Fibroblast of the aortic adventitia (primary cell): ENCODE measurements at places on chromosomes 13 and 19.

- DNase-seq, result no peak
Observed at GRCh38 chr13:31929031-31929770, 102.4 kb upstream of the FRY start.

- DNase-seq, result no peak
Observed at GRCh38 chr13:105773863-105774538, 761.5 kb downstream of the EFNB2 start.

DNA sequence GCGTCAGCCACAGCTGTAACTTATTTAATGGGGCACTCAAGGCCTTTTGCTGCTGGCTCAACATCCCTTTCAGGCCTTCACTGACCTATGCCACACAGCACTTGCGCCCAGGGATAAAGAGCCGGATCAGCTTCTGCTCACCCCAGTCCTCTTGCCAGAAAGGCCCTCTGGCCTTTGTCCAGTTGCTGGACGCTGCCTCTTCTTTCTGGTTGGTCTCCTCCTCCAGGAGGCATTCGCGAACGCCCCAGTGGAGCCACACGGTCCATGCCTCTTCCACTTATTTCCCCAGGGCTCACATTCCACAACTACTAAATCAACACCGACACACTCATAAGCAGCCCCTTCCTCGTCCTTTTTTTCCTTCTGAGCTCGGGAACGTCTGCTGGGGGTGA lies 3.7 kb upstream of the ZNF329 start:
- DNase-seq, result peak; percentile 54

GRCh38 chr19:4575267-4576015 lies 16.0 kb upstream of the SEMA6B start:
- DNase-seq, result peak; percentile 98

GRCh38 chr19:6779206-6779605 lies 6.7 kb downstream of the VAV1 start:
- no peak for DNase-seq

- DNase-seq, result peak; percentile 26
Observed at GRCh38 chr19:13717194-13717643, 47.1 kb upstream of the MRI1 start.

DNA sequence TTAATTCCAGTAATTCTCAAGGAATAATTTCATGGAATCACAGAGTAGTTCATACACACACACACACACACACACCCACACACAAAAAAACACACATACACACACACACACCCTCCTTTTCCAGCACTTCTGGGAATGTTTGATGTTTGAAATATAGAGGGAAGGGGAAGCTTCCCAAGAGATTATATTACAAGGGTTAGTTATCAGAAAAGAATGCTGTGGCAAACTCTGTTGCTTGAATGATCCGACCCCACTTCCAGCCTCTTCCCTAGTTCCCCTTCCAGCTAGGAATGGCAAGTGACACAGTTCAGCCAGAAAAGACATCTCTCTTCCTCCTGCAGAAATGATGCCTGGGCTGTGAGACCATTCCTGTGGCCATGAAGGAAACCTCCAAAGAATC lies 49.9 kb downstream of the KCTD12 start:
- DNase-seq, result peak; percentile 59

- DNase-seq, result peak; percentile 44
Observed at GRCh38 chr13:83940742-83941141, 58.5 kb upstream of the SLITRK1 start.

DNA sequence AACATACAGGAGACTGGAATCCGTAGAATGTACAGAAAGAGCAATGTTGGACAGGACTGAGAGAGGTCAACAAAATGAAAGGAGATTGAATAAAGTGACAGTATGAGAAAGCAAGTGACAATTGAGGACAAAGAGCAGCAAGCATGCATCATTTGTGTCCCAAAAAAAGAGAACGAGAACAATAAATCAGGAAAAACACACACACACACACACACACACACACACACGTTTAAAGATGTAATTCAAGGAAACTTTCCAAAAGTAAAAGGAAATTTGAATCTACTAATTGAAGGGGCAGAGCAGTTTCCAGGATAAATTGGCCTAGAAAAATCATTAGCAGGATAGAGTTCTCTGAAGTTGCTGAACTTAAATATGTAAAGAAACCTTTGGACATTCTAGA lies 16.9 kb downstream of the DPY19L3 start:
- DNase-seq, result no peak

DNA sequence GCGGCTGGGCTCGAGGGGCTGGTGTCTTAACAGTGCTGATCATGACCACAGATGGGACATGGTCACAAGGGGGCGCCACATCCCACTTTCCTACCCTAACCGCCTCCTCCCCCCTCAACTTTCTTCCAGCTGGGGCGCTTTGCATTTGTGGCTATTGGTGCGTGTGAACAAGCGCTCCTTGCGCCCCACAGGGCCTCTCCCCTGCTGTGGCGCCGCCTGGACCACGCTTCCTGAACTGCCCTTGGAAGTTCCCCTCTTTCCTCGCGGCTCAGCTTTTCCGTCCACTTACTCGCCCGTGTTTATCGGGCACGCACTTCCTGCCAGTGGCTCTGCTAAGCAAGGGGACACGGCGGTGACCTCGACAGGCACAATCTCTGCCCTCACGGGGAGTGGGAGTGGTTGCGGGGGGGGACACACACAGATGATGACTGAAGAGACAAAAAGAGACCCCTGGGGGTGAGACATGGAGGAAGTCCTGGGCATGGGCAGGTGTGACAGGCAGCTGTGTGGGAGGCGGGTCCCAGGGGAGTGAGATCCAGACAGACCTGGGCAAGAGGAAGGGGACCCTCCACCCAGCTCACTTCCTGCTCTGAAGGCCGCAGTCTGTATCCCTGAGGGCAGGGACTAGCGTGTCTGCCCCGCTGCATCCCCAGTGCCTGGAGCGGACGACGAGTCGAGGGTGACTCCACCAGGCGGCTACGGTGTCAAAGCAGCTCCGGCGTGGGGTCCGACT lies 40.3 kb downstream of the ZNF787 start:
- DNase-seq, result peak; percentile 81

DNA sequence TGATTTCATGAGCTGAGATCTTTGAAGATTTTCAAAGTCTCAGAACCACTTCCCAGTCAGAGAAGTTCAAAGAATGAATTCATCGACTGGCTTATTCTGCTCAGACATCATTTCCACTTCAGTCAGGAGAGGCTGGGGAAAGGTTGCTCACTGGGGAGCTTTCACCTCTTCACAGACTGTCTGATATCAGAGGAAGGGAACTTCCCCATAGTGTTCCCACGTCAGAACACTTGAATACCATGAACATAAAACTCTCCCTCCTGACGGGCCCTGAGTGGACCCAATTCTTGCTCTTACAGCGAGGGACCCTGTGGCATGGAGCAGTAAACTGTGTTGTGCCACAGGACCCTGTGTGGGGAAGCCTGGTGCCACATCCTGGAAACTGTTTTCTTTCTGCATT lies 492.6 kb downstream of the COG6 start:
- DNase-seq, result no peak

DNA sequence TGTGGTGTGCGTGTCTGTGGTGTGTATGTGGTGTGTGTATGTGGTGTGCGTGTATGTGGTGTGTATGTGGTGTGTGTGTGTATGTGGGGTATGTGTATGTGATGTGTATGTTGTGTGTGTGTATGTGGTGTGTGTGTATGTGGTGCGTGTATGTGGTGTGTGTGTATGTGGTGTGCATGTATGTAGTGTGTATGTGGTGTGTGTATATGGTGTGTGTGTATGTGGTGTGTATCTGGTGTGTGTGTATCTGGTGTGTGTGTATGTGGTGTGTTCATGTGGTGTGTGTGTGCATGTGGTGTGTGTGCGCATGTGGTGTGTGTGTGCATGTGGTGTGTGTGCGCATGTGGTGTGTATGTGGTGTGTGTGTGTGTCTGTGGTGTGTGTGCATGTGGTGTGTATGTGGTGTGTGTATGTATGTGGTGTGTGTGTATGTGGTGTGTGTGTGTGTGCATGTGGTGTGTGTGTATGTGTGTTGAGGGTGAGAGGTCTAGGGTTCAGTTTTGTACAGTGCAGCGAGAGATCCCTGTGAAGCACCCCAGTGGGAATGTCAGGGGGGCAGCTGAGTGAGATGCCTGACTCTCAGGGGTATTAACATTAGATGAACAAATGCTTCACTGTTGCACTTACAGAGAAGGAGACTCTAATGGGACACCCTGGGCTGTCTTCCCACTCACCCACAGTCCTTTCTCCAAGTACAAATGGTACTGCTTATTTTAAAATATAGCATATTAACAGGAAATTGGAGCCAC lies 61.3 kb upstream of the MEDAG start:
- DNase-seq, result peak; percentile 18

DNA sequence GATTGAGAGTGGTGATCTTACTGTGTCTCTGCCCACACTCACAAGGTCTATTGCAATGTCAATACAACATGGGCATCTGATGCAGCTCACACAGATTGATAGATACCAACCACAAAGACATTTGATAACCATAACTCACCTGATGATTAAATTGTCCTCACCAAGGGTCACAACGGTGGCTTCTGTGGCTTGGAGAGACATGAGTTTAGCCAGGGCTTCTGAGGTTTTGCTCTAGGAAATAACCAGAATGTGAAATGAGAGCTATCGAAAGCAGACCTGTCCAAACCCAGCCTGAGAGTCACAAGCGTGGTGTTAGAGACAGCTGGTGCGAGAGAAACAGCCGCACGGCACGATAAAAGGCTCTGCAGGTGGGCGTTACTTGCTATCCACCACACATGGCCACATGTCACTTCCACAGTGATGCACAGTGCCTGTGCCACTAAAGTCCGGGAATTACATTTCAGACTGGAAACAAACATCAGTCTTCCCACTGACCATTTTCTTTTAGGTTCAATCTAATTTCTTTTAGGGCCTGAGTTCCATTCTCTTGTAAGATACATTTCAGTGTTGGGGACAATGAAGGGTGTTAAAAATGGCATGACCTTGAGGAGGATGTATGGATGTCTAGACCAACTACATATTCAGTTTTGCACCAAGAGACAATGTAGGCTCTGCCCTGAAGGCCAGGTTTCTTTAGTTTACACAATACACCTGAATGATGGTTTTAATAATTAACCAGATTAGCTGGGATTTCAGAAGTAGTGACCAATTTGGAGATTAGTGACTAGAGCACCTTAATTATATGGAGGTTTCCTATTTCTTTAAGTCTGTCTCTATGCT lies 53.7 kb downstream of the ATP7B start:
- no peak for DNase-seq

- DNase-seq, result no peak
Observed at GRCh38 chr19:5156231-5156986, 184.2 kb downstream of the PTPRS start.

GRCh38 chr19:56101746-56102535 lies 19.2 kb downstream of the ZNF787 start:
- DNase-seq, result no peak

GRCh38 chr13:98972627-98973026 lies 5.2 kb downstream of the DOCK9 start:
- peak; percentile 10 for DNase-seq
